ENCODE measurements at places on chromosomes 4 and X.

- no peak for DNase-seq
Measured at GRCh38 chr4:152099061-152099425, 338.2 kb upstream of the GATB start.

GRCh38 chr4:176451443-176451842 lies 131.7 kb downstream of the SPCS3 start:
- no peak for DNase-seq

GRCh38 chr4:23484689-23485088 lies 405.2 kb downstream of the PPARGC1A start:
- no peak for DNase-seq

DNA sequence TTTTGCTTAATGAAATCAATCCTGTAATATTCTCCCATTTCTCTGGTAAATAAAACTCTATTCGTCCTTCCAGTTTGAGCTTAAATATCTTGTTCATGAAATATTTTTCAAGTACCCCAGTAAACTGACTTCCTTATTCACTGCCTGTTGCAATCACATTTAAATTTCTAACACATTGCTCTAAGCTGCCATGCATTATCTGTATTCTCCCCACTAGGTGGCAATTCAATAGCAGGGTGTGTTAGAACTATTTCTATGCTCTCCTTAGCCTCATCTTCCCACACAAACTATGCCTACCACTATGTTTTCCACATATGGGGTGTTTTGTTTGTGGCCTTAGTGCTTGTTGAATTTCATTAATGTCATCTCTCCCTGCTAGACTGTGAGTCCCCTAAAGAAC lies 377.1 kb upstream of the HS3ST1 start:
- no peak for DNase-seq

DNA sequence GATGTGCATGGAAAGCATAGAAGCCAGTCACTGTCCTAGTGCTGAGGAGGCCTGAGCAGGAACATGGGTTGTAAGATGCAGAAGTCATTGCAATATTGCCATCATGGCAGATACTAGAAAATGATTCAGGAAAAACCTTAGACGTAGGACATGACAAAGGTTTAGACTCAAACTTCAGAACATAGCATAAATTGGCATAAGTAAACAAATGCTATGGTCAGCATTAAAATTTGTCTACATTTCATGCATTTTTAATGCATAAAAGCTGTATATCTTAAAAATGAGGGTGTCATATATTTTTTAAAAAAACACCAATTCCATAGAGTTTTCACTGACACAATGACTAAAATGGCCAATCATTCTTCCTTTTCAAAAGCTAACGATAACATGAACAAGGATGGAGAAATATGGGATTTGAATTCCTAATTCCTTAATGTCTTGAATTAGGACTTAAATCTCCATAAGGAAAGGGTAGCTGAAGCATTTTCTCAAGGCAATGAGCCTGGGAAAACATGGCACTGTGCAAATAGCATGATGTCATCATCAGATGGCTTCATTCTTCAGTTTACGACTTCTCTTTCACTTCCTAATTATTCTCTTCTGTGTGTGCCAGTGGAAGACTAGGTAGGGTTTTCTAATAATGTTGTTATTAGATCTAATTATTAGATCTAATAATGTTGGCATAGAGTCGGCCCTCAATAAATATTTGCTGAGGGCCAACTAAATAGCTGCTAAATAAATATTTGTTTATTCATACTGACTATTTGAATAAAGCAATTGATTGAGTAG lies 125.1 kb upstream of the FRG1 start:
- DNase-seq: no peak

DNA sequence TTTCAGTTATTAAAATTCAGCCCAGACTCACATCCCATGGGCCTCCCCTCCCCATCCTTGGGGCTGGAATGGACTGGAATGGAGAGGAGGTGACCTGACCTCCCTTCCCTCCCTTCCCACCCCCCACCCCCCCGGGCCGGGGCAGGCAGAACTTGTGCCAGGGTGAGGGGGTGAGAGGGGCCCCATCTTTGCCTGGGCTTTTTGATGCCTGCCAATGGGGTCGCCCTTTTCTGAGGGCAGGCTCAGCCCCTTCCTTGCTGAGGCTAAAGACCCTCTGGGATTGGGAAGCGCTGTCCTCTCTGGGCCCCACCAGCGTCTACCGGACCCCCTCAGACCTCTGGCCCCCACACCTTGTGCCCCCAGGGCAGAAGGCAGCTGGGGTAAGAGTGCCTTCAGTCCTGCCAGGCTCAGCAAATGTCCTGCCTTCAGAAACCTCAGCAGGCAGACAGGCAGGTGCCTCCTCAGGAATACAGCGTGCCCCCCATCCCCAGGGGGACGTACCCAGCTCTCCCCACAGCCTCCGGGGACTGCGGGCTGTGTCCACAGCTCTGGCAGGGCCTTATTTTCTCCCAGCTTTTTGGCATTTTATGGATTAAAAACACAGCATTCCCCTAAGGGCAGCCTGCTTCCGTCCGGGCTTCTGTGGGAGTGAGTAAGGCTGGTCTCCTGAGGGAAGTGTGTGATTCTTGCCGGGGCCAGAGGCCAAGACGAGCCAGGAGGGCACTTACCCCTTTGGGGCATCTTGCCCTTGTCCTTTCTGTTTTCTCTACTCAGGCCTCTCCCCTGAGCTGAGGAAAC lies 12.6 kb upstream of the CCNQ start:
- no peak for DNase-seq

- DNase-seq: no peak
Measured at GRCh38 chr4:65340382-65341109, 329.7 kb downstream of the EPHA5 start.
